Fibroblast of skin of right quadriceps (primary cell): ENCODE measurements at places on chromosomes 5 and 9.

DNA sequence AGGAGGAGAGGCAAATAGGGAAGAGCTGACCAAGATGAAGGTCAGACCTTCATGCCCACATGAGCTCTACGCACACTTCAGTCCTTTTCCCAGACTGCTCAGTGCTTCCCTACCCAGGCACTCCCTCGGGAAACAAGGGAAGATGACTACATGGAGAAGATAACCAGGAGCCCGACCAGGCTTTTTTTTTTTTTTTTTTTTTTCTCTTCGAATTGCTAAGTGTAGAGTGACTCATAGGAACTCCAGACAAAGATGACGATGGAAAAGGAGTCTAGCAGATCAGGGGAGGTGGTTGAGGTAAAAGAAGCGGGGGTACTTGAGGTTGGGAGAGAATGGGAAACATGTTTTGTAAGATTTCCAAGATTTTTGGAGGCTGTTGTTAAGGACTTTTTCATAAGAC lies 526.1 kb downstream of the BNC2 start:
- DNase-seq: peak; percentile 96

DNA sequence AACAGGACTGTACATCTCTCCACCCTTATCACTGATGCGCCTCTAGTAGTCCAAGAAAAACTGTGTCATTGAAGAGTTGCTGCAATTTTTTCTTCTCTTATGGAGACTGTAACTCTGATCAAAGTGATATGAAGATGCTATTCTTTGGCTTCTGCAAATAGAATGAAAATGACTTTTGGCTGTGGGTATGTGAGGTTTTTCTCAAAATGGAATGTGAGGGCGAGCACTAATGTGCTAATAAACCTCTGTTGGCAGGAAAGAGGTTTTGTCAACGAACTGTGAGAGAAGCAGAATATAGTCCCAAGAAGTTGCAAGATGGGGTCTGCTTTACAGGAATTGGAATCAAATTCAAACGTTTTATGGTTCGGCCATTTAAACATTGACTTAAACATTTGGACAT lies 252.0 kb upstream of the GAS1 start:
- peak; percentile 37 for DNase-seq

- DNase-seq: peak; percentile 84
These were observed 23.4 kb downstream of the PAM start for GRCh38 chr5:102778478-102778877.

GRCh38 chr9:111839387-111839786 lies 44.6 kb upstream of the SHOC1 start:
- peak; percentile 40 for DNase-seq

DNA sequence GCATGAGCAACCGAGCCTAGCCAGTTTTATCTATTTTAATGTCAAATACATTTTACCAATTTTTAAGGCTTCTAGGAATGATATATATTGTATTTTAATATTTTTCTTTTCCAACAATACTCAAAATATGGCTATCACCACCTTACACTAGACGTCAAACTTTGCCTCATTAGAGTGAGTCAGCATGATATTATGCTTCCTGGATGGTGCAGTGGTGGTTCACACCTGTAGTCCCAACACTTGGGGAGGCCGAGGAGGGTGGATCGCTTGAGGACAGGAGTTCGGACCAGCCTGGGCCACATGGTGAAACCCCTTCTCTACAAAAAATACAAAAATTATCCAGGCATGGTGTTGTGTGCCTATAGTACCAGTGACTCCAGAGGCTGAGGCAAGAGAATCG lies 7.3 kb upstream of the CDC14B start:
- DNase-seq: no peak

GRCh38 chr5:109921735-109922380 lies 232.1 kb downstream of the MAN2A1 start:
- DNase-seq: no peak

GRCh38 chr5:141488591-141489561 lies at the start of gene PCDHGC5:
TSS of gene PCDHGC5 (plus strand) at chr5:141489081. CDS start at chr5:141489241, 160 bp downstream.
- DNase-seq: peak; percentile 89

DNA sequence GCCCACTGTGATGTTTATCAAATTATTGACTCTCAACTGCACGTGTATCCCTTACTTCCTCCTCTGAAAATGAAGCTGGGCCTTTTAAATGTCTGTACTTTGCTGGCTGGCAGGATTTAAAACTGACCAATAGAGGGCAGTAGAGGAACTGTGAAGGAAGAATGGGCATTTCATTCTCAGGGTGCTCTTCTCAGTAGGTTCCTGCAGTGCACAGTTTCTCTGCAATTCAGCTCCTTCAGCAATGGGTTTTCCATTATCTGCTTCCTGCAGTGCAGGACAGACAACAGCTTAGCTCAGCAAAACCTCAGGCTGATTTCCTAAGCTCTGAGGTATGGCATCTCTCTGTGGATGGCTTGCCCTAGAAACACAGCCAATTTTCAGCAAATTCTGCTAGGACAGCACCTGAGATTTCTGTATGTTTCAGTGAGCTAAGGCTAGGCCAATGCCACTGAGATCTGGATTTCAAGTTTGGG lies 298.4 kb upstream of the PRDM9 start:
- DNase-seq: peak; percentile 42
